ENCODE measurements at places on chromosomes 11 and 22.

DNA sequence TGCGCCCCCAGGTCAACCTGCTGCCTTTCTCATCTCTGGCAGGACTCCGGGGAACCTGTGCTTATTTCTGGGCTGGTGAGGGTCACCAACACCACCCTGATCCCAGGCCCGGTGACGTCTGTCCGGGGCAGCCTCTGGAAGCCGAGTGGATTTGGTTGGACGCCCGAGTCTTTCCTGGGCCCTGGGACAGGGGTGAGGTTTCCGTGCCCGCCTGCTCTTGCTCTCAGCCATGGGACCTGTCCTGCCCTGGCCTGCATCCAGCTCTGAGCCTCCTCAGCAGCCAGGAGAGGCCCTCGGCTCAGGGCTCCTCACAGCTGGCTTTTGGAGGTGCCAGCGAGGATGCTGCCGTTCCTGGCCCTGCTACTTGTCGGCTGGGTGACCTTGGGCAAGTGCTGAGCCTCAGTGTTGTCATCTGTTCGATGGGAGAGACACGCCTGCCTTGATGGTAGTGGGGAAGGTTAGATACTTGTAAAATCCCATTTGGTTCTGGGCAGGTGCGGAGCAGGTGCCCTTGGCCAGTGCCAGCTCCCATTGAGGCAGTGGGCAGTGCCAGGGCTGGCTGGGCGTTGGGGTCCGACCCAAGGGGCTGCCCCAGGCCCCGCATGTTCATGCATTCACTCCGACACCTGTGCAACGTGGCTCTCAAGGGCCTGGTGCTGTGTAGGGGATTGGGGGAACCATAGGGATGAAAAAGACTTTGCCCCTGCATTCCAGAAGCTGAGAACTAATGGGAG is 58.9 kb upstream of the THY1 start:
- DNase-seq: no peak

DNA sequence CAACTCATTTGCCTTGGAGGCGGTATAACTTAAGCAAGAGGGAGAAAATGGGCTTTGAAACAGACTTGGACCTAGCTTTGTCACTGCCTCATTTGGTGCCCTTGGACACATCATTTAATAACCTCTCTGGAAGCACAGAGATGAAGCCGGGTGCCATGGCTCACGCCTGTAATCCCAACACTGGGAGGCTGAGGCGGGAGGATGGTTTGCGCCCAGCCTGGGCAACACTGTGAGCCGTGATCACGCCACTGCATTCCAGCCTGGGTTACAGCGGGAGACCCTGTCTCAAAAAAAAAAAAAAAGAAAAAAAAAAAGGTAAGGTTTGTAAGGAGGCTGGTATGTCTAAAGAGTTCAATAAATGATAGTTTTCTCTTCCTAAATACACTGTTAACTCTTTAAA is 806 bp downstream of the COA4 start:
- DNase-seq: no peak

DNA sequence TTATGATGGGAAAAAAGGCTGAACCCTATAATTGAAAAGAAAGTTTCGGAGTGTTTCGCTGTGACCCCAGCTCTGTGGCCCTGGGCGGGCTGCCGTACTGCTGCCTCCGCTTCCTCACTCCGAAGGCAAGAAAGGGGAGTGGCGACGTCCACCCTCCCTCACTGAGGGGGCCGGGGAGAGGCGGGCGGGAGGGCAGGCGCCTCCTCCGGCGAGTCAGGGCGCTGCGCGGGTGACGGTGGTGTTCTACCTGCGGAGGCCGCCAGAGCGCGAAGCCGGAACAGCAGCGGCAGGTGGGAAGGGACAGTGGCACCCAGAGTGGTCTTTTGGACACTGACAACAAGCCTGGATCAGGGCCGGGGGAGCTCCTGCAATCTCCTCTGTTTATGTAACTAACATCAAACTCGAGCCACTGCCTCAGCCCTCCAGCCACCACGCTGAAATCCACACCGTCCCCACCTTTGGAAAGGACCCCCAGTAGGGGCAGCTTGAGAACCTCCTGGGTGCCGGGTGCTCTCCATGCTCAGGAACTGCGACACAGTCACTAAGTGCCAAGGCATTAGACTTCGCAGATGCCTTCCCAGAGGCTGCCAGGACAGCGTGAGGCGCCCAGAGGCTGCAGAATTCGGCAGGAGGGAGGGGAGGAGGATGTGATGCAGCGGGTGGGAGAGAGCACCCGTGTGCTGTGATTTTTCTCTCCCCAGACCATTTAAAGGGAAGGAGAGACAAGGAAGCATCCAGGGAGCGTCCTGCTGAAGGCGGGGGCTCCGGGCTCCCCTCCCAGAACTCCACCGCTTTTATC is 25.5 kb downstream of the BID start:
- peak; percentile 24 for DNase-seq

DNA sequence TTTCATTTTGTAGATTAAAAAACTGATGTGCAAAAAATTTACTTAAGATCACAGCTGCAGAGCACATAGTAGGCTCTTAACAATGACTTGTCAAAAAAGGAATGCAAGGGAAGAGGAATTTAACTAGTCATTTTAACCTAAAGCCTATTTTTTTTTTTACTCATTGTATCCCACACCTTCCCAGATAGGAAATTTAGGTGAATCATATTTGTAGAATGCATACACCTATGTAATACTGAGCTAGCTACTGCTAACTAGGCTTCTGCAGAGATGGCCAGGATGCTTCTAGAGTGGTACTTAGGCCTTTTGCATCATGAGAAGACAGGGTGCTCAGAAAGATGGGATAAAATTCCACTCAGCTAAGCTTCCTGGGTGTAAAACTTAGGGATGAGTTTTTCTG is 387.3 kb downstream of the AASDHPPT start:
- no peak for DNase-seq
